ENCODE measurements at places on chromosomes 7 and 10.

DNA sequence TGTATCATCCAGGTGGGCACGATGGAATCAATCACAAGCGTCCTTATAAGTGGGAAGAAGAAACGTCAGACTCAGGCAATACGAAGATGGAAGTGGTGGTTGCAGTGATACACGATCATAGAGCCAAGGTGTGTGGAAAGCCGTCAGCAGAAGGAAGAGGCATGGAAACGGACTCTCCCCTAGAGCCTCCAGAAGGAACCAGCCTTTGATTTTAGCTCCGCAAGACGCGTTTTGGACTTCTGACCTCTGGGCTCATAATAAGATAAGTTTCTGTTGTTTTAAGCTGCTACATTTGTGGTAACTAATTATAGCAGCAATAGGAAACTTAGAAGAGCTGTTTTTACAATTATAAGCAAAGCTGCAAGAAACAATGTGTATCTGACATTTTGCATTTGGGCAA is 14.8 kb downstream of the FANK1 start:
- no peak for DNase-seq

DNA sequence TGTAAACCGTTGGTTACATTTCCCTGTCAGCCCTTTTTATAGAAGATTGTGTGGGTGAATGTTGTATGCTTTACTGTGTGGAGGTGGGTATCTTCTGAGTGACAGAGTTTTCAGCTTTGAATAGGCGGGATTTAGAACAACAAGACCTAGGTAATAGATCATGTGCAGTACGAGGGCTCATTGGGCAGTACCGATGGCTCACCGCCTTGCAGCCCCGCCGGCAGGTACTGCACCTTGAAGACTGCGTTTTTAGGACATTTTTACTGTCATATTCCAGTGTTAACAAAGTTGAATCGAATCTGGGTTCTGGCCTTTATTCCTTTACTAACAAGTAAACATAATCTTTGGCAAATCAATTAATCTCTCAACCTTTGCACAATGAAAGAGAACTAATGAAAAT is 55.9 kb upstream of the NCF1 start:
- no peak for DNase-seq

DNA sequence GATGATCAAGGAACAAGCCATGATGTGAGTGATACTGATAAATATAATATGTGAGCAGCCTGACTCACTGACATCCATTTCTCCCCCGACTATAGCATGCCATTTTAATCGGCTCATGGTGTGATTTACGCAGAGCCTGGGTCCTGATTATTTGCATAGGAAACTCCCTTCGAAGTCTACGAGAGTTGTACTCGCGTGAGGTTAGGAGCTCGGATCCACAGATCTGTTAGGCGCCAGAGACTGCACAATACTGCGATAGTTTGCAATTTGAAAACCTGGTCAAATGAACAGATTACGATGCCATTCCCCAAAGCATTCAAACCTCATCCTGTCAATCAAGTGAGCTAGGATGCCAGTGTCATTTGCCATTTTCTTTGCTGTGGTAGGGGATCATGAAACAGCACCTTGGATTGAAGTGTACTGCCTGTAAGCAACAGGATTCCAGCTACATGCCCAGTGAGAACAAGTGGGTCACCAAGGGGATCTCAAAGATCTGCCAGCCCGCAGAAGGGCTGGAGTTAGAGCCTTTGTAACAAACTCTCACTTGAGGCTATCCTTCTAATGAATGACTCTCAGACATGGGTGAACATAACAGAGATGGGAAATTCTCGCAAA is 158.3 kb downstream of the FRMD4A start:
- DNase-seq = no peak

DNA sequence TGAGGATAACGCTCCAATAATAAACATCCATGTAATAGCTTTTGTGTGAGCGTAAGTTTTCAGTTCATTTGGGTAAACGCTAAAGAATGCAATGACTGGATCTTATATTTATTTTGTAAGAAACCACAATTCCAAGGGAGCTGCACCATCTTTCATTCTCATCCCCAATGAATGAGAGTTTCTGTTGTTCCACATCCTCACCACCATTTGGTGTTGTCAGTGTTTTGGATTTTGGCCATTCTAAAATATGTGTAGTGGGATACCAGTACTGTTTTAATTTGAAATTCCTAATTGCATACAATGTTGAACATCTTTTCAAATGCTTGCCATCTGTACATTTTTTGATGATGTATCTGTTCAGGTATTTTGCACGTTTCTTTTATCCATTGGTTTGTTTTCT is 50.9 kb upstream of the SEMA3D start:
- DNase-seq = no peak

GRCh38 chr10:28429573-28430216 is 103.2 kb upstream of the WAC start:
- no peak for DNase-seq

- no peak for DNase-seq
Measured at GRCh38 chr10:49688920-49689319, 9.5 kb downstream of the C10orf53 start.
